ENCODE measurements at places on chromosomes 16 and 17.

DNA sequence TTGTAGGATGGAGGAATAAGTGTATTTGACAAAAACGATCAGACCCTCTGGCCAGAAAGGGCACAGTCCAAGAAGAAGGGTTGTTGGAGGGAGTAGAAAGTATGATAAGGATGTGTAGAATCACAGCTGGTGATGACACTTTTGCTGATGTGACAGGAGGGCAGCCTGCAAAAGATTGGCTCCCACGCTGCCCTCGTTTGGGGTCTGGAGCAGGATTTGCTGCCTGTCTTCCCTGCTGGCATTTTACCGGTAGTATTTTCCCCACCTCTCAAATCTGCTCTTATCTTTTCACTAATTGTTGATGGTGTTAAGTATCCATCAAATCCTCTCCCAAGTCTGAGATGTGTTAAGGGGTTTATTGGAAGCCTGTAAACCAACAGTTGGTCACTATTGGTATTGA is 208.8 kb downstream of the CCDC182 start:
- DNase-seq: no peak

DNA sequence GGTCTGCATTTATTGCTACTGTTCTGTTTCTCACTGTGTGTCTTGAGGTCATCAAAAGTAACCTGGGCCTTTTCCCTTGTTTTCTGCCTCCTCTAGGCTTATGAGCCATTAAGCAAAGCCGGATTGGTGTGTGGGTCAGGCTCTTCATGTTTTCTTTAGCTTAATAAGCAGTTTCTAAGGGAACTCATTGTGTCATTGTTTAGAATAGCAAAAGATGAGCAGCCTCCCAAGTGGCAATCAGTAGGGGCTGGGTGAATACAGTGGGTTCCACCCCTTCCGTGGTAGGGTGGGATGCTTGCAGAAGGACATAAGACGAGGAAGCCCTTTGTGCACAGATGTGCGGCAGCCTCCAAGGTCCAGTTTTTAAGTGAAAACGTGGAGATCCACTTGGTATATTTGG is 34.5 kb downstream of the ABCC1 start:
- DNase-seq: no peak

DNA sequence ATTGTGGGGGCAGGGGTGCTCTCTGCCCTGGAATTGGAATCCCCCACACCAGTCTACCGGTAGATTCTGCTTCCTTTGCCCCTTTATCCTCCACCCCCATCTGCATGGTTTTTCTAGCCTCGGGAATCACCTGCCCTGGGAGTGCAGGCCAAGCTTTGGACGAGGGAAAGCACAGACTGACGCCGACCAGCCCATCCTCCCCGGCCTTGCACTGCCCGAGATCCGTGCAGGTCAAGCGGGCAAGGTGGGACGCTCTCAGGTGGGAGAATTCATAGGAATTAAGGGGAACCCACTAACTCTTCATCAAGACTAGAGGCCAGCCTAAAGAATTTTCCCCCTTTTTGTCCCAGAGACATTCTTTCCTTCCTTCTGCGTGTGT is 9.9 kb upstream of the HOXB13 start:
- no peak for DNase-seq

GRCh38 chr16:4364196-4365013 is 7.2 kb upstream of the VASN start:
- DNase-seq: no peak

GRCh38 chr17:63950940-63951907 is 19.1 kb upstream of the CD79B start:
- DNase-seq: no peak

- peak; percentile 98 for DNase-seq
Measured at GRCh38 chr17:39621523-39622379, 5.0 kb upstream of the PPP1R1B start.

Measured in ecto neural progenitor cell (in vitro differentiated cells).